Forelimb muscle (tissue), 1 donor: ENCODE measurements at places on chromosomes 11 and 22. TPM values are rescaled to one million over a fixed set of nuclear protein-coding genes. Genes with fewer than 3 reads are reported as not detected.

DNA sequence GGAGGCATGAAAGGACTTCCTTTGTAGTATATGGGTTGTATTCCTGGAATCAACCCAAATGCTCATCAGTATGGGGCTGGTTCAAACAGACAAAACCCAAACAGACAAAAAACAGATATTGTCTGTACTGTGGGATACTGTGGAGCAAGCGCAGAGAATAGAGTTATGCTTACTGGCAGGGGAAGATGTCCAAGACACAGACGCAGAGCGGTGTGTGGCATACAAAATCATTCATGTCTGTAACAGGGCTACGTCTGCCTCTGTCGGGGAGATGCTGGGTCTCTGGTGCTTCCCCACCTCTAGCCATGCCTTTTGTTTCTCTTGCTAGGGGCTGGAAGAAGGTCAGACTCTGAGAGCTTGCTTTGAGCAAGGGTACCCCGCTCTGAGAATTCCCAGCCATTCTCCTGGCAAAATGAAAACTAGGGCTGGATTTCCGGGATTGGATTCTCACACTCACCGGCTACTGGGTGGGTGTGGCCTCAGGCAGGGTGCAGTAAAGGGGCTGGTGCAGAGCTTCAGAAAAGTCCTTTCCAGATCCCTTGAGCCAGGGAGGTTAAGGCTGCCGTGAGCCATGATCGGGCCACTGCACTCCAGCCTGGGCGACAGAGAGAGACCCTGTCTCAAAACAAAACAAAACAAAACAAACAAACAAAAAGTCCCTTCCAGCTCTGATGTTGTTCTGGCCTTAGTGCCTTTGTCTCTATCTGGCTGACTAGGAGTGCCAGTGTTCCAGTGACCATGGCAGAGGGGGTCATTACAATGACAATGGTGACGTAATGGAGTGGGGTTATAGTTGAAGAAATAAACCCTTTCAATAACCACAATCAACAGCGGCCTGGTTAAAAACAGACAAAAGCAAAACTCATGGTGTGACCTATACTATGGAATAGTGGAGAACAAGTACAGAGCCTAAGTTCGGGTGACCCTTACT, 2.9 kb upstream of the ABCC8 start:
- no peak for DNase-seq

GRCh38 chr11:134819041-134819440, 407.0 kb upstream of the B3GAT1 start:
- no peak for DNase-seq

DNA sequence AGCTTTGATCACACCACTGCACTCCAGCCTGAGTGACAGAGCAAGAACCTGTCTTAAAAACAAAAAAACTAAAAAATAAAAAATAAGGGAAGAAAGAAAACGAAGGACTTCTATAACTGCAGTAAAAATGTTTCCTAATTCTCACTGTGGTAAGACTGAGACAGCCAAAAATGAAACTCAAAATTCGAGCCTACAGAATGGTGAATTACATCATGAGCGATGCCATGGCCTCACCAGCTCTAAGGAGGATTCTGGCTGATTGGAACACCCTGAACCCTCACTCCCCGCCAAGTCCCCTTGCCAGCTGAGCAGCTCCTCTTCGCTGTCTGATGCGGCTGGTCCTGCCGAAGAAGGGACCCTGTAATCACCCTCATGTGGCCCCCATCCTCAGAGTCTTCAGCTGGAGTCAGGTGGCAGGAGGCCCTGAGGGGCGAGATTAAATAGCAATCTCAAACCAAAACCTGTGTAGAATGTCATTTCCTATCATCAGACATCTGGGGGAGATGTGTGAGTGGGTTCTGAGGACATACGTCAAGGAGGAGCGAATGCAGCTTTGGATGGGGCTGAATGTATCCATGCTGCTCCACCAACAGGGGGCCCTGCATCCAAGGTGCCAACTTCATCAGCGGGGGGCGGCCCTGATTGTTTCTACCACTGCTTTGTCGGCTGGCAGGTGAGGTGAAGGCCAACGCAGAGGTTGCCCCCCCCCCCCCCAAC, 29.2 kb downstream of the PDGFB start:
- DNase-seq = no peak

- no peak for DNase-seq
Measured at GRCh38 chr11:86050196-86050709, 18.6 kb downstream of the PICALM start.

GRCh38 chr11:63622323-63622722, 8.1 kb upstream of the PLAAT3 start:
- no peak for DNase-seq

DNA sequence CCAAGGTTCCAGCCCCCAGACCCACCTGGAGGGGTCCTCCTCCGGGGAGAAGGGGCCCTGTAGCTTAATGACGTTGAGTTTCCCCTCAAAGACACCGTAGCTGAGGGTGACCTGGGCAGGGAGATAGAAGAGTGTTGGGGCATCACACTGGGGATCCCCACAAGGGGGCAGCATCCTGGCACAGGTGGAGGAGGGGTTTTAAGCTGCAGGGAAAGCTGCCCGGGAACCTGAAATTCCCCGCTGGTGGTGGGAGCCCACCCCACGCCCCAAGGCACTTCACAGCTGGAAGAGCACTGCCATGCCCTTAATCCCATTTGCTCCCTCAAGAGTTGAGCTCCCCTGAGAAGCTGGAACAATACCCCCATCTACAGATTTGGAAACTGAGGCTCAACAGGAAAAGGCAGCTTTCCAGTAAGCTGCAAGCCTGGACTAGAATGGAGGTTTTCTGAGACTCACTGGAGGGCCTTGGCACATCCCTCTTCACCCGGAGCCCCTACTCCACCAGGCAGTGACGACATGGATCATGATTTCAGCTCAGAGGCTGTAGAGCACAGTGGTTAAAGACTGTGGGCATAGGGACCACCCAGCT, 13.7 kb downstream of the MFNG start:
- DNase-seq = no peak

DNA sequence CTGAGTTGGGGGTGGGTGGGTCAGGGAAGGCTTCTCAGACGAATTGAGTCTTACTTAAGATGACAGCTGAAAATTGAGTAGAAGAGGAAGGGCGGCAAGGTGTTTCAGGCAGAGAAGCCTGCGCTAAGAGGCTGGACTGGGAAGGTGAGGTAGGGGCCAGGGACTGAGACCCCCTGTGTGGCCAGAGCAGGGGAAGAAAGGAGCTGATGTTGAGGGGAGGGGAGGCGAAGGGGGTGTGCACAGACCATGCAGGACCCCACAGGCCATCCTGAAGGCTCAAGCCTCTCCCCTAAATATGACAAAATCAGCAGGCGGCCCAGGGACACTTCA, 40.6 kb upstream of the CREB3L1 start:
- no peak for DNase-seq

DNA sequence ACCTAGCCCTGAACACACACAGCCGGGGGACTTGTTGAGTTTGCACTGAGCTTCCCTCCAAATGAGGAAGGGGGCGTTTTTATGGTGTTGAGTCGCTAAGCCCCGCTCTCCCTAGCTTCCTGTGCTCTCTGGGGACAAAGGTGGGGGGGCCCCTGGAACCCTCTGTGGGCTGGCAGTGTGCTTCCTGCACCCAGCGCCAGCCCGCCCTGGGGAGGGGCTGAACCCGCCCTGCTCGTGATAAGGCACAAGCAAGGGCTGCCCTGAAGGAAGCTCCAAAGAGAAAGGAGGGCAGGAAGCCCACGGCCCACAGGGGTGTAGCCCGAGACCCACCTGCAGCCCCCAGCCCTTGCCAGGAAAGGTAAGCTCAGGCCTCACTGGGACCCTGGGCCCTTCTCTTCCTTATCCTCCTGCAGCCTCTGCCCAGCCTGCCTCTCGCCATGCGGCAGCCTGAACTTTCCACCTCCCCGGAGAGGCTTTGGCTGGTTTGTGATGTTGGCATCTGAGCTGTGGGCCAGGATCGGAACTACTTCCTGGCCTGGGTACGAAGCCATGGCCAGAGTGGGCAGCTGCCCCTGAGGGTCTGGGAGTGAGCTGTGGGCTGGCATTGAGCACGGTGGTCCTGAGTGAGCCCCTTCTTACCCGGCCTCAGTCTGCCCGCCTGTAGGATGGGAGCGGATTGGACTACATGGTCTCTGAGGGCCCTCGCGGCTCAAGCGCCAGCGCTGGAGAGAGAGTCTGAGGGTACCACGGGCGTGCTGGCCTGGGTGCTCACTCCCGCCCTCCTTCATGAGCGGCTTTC, at the start of gene FERMT3:
Gene FERMT3, plus strand, starts transcription at position 265 of the 799 bp plus-strand sequence. CDS start 644 bp downstream, outside the sequence.
- DNase-seq = no peak

- no peak for DNase-seq
Measured at GRCh38 chr11:18527512-18527911, 770 bp upstream of the TSG101 start.

DNA sequence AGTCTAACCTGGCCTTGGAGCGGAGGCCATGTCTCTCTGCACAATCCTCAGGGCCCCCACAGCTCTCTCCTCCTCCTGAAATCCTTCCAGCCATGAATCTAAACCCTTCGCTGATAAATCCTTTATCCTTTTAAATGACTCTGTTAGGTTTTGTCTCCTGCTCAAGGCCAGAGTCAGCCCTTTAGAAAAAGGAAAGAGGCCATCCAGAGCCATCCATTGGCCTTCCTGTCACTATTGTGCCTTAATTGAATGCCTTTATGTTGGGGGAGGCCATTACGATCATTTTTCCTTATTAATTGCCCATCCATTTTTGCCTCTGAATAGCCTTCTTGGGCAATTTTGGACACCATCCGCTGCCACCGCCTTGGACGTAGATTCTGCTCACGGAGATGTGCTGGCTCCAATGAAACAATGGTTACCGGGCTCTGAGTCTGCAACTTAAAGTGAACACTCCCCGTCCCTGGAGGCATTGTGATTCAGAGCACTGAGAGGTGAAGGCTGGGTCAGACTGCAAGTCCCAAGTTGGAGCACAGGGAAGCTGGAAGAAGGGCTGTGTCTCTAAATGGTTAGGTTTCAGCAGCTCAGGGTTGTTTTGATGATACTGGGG, 213.0 kb upstream of the E2F8 start:
- no peak for DNase-seq

GRCh38 chr11:67504950-67505581, at the start of gene PITPNM1:
PITPNM1 (minus strand) TSS chr11:67505363; CDS start chr11:67504180, 1,183 bp downstream.
- no peak for DNase-seq

DNA sequence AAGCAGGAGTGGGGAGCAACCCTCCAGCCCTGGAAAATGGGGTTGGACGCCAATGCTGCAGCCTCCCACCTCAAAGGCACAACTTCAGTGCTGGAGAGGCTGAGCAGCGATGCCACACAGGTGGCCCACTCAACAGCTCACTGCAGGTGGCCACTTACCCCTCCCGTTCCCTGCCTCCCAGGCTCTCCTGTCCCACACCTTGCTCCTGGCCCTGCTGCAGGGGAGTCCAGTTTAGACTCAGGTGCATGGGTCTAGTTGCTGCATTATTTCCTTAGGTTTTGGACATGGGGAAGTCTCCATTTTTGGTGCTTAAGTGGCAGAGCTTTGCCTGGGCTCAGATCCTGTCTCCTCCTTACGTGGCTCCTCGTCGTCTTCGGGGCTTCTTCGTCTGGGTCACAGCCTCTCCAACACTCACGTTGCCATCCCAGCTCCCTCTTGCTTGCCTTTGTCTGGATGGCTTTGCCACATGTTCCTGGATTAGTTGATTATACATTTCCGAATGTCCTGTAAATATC, 898.3 kb downstream of the BRD1 start:
- DNase-seq = no peak

DNA sequence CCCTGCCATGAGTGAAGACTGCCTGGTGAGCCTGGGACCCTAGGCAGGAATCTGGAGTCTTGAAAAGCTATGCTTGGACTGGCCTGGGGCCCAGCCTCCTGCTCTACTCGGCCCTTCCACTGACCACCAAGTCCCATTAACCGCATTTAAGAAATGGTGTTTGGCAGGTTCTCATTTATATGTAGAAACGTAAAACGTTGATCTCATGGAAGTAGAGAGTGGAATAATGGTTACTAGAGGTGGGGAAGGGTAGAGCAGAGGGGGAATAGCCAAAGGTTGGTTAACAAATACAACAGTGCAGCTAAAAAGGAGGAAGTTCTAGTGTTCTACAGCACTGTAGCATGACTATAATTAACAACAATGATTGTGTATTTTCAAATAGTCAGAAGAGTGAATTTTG, 72.9 kb upstream of the EED start:
- no peak for DNase-seq

- DNase-seq = no peak
Measured at GRCh38 chr11:46615756-46616155, 1.3 kb downstream of the HARBI1 start.

- no peak for DNase-seq
Measured at GRCh38 chr11:91624021-91624420, 600.6 kb upstream of the FAT3 start.

- no peak for DNase-seq
Measured at GRCh38 chr11:108947654-108948570, 283.0 kb downstream of the DDX10 start.

DNA sequence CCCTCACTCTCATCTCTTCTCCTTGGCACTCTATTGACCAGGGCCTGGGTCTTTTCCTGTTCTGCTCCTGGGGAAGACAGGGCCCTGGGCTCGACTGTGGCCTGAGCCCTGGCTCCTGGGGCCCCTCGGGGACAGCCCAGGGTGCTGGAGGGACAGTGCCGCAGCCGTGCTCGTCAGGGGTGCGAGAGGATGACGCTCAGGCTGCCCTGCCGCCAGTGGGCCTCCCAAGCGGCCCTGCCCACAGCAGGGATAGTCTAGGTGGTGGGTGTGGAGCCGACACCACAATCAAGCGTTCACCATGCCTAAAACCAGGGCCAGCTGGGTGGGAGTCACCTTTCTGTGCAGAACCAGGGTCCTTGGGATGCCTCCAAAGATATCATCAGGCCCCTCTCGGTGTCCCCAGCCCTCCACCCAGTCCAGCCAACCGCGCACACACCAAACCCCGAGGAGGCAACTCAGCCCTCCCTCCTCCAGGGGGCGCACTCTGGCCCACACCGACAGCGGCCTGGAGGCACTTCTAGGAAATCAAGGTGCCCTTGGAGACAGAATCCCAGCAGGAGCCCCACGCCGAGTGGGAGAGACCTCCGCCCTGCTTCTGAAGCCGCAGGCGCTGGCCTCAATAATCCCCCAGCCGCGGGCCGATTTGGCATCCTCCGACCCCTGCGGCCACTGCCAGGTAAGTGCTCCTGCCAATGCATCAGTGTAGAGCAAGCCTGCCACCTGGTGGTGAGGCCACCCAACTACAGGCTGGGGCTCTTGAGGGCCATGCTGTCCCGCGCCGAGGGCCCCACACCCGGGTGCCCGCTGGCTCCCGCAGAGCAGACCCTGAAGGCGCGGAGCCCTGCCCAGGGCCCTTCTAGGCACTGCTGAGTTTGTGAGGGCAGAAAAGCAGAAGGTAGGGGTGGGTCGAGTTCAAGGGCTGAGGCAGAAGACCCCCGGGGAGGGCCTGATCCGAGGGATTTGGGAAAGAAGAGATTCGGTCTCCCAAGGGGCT, 496.4 kb downstream of the BUD13 start:
- peak; percentile 5 for DNase-seq

- DNase-seq = no peak
Measured at GRCh38 chr11:125256541-125257189, 92.1 kb downstream of the PKNOX2 start.

The MYOD1 gene
- 71.6 TPM for polyA plus RNA-seq

The LRRC10B gene
- 0.14 TPM for polyA plus RNA-seq

The LDHAL6A gene
- 0.14 TPM for polyA plus RNA-seq
